PC-9 (cell line): ENCODE measurements at places on chromosomes 5 and 9.

GRCh38 chr5:130488252-130488651 lies 584.0 kb downstream of the CHSY3 start:
- no peak for DNase-seq

GRCh38 chr5:83450967-83451248 lies 20.6 kb upstream of the VCAN start:
- DNase-seq: no peak

- no peak for DNase-seq
Measured at GRCh38 chr9:79185866-79186265, 385.9 kb upstream of the TLE4 start.

DNA sequence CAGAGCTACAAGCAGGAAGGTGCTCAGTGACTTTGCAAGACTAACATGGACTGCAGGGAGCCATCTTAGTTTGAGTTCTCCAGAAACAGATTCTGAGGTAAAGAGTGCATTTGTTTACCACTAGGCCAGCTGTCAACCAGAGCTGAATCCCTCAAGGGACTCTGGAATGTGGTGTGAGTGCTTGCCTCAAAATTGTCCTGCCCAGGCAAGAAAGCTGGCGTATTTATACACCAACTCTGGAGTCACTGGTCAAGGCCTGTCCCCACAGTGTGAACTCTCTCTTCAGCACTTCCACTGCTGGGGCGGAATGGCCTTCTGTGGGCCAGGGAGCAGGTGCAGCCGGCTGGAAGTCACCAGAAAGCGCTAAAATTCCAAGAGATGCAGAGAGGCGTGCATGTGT lies 139.2 kb upstream of the TBCA start:
- no peak for DNase-seq

- DNase-seq: no peak
Measured at GRCh38 chr5:177484902-177485549, 11.6 kb upstream of the DBN1 start.

GRCh38 chr9:37105234-37105633 lies 15.1 kb upstream of the ZCCHC7 start:
- DNase-seq: no peak

DNA sequence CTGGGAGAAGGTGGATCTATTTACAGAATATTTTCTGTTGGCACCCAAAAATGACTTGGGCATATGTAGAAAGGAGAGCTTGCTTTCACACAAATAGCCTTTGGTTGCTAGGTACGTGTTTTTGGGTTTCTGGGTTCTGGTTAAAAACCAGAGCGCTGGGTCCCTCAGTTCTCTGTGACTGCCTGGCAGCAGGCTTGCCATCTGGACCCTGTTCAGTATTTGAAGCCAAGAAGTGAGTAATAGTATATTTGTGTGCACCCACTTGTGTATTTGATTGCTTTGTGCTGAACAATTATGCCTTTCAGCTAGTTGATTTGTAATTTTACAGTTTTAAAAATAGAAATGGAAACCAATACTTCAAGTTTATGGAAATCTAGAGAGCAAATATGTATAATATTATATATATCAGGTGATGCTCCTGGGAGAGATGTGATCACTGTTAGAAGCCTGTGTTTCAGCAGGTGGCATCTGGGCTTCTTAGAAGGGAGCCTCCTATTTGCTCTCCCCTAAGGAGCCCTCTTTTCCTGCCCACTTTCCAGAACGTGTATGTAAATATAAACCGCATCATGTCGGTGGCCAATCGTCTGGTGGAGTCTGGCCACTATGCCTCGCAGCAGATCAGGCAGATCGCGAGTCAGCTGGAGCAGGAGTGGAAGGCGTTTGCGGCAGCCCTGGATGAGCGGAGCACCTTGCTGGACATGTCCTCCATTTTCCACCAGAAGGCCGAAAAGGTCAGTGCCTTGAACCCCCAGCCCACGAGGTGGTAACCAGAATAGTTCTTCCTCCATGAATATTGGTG lies 153.6 kb downstream of the TRIO start:
- DNase-seq: no peak

DNA sequence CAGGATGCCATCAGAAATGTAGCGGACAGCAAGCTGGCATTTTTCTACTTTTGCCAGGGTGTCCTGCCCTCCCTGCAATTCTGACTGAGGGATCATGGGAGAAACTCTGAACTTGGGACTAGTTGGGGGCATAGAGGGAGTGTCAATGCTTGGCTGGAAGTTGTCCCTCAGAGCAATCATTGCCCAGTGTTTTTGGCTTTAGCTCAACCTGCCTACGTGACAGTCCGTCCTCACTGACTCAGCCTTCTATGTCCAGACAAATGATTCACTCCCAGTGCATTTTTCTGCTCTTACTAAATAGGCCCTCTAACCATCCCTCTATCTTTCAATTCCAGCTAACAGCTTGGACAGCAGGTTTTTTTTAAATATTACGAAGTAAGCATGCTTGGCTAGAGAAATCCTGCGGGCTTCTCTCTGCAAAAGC lies 627.4 kb downstream of the TLR4 start:
- DNase-seq: peak; percentile 74

GRCh38 chr5:77163453-77163852 lies 47.0 kb upstream of the PDE8B start:
- no peak for DNase-seq

- no peak for DNase-seq
Measured at GRCh38 chr9:76559286-76559685, 100.3 kb downstream of the GCNT1 start.

- no peak for DNase-seq
Measured at GRCh38 chr9:22169727-22170503, 160.8 kb upstream of the CDKN2B start.

- no peak for DNase-seq
Measured at GRCh38 chr5:28961816-28962215, 1923.4 kb upstream of the CDH9 start.

DNA sequence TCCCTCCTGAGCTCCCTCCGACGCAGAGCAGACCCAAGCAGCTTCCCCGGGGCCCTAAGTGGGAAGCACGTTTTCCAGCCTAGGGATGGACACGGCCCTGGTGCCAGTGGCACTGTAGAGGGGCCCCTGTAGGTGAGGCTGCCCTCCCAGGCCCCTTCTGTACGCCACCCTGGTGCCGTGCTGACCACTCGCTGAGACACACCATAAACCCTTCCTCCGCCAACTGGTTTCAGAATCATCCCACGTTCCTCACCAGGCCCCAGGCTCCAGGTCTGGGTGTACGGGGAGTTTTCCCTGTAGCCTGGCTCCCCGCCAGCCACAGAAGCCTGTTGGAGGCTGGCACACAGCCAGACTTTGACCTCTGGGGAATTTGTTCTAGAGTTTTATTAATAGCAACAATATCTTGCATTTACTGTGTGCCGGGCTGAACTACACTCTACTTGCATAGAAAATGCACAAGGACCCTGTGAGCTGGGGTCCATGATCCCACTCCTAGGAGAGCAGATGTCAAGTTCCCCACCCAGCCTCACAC lies 18.2 kb upstream of the WDR38 start:
- DNase-seq: peak; percentile 84

GRCh38 chr9:123922911-123923310 lies 7.0 kb downstream of the DENND1A start:
- DNase-seq: no peak

DNA sequence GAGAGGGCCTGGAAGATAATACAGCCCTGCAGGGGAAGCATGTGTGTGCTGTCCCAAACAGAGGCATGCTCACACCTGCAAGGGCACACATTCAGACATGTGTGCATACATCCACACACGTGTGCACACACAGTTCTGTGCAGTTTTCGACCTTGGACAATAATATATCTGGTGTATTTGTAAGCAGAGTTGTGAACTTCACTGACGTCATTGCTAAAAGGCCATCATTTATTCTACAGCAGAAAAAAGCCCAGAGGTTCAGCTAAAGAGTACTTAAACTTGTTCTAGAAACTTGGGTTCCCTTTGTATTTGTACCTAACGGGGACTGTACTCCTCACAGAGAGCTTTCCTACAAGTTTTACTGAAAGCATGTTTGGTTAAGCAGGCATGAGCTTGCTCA lies 19.5 kb downstream of the IRX2 start:
- no peak for DNase-seq

- no peak for DNase-seq
Measured at GRCh38 chr5:160605266-160605665, 183.6 kb downstream of the PTTG1 start.

- no peak for DNase-seq
Measured at GRCh38 chr9:6894135-6894534, 136.4 kb downstream of the KDM4C start.

GRCh38 chr9:105760053-105760452 lies 65.7 kb downstream of the TMEM38B start:
- no peak for DNase-seq

DNA sequence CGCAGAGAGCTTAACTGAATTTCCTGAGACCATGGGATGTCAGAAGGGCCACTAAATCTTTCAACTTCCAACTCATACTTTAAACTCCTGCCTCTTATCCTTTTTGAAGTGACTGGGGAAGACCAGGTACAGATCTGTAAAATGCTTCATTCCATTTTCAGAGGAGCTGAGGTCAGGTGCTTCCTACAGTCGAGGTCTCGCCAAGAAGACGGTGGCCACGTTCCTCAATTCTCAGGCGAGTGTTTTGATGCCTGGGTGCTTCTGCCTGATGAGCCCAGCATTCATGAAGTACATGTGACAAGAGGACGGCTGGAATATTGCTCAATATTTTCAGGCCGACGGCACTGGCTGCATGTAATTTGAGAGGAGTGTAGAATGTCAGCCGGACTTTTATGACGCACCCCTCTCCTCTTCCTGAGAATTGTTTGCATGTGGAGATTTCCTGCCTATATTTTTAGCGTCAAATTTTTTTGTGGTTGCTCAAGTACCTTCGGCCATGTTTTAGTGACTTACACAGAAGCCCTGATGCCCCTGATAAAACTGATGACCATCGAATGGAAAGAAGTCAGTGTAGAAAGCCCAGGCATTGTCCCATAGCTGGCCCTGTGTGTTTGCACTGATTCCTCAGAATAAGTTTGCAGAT lies 38.8 kb upstream of the GLRX start:
- DNase-seq: peak; percentile 96

DNA sequence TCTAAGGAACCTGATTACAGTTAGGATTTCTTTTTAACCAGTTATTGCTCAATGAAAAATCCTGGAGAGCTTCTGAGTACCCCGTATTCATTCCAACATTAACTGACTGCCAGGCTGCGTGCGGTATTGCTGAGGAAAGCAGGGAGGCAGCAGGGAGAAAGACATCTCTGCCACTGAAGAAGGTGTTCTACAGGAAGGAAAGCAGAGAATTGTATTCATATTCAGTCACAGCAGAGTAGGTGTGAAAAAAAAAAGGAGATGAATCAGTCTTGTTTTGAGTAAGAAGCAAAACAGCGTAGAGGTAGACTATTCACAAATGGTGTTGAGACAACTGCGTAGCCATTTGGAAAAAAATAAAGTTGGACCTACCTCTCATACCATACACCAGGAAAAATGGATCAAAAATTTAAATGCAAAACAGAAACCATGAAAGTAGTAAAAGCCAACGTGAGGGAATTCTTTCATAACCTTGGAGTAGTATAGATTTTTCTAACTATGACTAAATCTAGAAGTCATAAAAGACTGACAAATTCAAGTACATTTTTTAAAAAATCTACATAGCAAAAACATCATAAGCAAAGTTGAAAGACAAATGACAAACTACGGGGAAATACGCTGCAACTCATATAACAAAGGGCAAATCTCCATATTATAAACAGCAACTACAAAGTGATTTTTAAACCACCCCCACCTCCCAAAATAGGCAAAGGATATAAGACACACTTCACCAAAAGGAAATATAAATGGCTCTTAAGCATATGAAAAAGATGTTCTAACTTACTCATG lies 9.9 kb upstream of the NR4A3 start:
- no peak for DNase-seq

DNA sequence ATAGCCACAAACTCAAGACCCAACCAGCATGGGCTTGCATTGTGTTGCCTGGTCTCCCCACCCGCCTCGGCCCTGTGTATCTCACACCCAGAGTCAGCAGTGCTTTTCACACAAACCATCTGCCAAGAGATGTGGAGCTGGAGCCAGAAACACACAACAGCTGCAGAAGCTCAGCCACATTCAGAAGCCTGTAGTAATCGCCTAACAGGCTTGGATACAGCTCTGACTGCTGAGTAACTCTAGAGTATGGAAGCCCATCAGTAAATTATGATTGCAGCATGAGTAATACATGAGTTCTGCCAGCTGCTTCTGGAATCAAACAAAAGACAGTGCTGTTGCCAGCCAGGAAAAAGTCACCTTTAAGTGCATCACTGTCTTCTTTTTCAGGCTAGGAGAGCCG lies 16.0 kb downstream of the TEK start:
- DNase-seq: peak; percentile 25

DNA sequence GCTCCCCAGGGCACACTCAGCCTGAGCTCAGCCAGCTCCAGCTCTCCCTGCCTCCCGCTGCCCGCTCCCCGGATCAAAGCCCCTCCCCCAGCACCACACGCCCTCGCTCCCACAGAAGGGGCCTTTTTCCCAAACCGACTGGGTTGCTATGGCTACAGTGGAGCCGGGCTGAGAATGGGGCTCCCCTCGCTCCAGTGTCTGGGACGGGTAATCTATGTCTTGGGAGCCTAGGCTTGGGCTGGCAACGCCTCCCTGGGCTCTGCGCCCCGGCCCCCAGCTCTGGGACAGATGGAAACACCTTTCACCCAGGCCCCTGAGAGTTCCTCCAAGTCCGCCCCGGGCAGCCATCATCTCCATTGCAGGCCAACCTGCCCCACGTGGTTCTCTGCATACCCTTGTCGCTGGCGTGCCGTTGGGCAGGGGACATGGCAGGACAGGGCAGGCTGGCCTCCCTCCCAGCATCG lies 29.6 kb downstream of the NOTCH1 start:
- no peak for DNase-seq

GRCh38 chr5:142821034-142821732 lies 51.0 kb downstream of the ARHGAP26 start:
- no peak for DNase-seq

DNA sequence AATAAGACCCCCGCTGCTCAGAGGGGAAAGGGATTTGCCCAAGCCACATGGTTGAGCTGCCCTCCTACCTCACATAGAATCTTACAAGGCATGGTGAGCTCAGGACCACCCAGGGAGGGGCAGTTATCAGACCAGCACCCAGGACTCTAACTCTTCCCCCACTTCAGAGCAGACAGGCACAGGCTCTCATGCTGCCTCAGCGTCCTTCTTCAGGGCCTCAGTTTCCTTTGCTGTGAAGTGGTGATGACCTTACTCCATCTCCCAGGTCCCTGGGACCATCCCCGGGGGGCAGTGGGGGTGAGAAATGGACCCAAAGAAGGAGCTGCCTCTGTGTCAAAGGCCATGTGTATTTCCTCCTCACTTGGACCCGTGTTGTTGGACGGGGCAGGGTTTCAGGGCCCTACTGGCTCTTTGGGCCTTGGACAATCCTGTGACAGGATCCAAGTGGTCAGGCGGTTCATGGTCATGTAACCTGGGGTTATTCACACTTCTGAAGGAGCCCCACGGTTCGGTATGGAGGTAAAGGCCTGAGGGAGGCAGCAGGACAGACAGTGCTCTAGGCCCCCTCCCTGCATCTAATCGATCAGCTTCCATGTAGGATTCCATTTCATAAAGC lies 31.7 kb upstream of the CSF1R start:
- DNase-seq: no peak
